Stimulated activated CD8-positive, alpha-beta memory T cell treated with anti-CD3 and anti-CD28 coated beads, Interleukin-4, amount 100 ng/mL, for 4 hours (primary cell): ENCODE measurements at places on chromosomes 4 and X.

- DNase-seq, result no peak
These were observed 267.3 kb downstream of the DCTD start for GRCh38 chr4:182649698-182650477.

DNA sequence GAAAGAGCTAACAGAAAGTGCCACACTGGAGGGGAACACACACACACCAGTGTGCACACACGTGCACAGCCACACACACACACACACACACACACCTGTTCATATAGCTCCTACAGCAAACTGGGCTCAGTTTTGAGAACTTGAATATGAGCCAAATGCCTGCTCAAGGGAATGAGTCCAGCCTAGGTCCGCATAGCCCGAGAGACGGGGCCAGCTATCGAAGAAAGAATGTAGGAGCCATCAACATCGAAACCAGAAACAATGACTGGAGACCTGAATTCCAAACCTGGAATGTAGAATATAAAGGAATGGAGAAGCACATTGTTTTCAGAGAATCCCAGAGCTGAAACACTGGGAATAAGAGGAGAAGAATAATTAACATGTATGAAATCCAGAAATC lies 37.6 kb upstream of the ERVMER34-1 start:
- DNase-seq, result no peak

DNA sequence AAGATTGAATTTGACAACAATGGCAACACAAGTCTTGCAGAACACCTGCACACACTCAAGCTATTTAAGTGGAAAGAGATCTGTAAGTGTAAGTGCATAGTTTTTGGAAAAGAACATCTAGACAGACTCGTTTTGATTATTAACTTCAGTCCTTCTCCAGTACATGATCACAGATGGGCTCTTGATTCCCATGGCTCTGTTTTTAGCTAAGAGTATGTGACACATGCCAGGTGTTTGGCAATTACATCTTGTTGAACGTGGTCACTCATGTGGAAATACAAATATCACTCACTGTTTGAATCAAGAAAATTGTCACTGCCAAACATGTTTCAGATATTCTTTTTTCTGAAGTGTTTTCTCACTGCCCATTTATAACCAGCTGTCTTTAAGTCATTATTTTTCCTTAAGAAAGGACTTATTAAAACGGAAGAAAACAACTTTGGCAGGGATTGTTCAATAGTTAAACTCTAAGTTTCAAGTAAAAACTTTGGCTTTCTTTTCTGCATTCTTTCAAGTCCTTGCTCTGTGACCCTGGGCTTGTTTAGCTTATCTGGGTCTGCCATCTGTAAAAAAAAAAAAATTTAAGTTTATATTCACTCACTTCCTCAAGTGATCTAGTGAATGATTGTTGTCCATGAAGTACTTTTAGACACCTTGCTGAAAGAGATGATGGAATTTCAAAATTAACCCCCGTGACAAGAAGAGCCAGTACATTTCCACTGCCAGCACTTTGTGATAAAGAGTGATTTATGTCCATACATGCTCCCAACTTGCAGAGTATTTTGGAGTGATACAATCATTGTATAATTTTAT lies 125.4 kb downstream of the ATXN3L start:
- no peak for DNase-seq

- DNase-seq, result no peak
These were observed 238.0 kb downstream of the TMA16 start for GRCh38 chr4:163732473-163732872.

DNA sequence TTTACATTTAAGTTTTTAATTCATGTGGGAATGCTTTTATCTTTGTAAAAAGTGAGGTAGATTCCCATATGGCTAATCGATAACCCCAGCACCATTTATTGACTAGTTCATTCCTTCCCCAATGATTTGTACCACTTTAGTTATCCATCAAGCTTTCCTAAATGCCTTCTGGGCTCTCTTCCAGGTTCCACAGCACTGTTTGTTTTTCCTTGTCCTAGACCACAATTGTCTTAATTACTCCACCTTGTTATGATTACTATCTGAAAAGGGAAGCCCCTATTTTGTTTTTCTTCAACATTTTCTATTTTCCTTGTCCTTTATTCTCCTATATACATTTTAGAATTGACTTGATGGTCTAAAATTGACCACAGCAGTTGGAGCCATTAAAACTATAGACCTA lies 48.5 kb upstream of the GPRIN3 start:
- DNase-seq, result no peak

GRCh38 chr4:36140421-36140820 lies 103.9 kb downstream of the ARAP2 start:
- DNase-seq, result no peak

DNA sequence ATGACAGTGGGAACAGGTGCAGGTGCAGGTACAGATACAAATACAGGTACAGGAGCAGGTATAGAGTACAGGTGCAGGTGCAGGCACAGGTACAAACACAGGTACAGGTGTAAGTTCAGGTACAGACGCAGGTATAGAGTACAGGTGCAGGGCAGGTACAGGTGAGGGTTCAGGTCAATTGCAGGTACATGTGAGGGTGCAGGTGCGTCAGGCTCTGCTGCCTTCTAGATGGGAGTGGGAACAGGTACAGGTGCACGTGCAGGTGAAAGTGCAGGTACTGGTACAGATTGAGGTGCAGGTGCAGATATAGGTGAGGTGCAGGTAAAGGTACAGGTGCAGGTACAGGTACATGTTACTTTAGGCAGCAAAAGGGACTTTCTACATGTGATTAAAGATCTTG lies 85.7 kb downstream of the CRLF2 start:
- no peak for DNase-seq

DNA sequence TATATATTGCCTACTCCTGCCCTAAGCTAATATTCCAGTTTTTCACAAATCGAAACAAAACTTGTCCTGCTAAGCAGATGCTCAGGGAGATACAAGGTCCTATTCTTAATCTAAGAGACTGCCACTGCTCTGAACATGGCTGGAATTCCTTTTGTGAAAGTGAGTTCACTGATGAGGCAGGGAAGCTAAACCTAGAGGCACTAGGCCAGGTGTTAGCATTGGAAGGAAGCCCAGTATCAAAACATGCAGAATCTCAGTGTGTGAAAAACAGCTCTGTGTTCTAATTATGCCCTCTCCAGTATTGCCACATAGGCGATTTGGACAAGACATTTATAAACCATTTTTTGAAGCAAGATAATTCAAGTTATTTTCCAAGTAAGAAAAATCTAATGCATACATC lies 47.6 kb downstream of the ABCG2 start:
- no peak for DNase-seq

- no peak for DNase-seq
These were observed 159.6 kb upstream of the CTSO start for GRCh38 chr4:156113138-156113765.

DNA sequence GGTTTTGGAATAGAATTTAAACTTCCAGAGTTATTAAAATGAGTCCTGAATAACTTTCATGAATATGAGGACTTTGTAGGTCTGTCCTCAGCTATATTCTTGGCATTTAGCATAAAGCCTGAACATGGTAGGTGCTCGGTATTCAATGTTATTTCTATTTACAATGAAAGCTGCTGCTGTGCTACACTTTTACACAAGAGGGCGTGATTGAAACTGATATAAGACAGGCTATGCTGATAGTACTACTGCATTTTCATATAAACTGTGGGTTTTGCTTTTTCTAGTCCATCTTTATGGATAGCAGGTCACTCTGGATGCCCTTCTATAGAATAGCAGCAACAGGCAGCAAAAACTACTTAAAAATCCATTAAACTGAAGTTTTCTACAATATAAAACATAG lies 12.3 kb upstream of the GNPDA2 start:
- DNase-seq, result no peak

DNA sequence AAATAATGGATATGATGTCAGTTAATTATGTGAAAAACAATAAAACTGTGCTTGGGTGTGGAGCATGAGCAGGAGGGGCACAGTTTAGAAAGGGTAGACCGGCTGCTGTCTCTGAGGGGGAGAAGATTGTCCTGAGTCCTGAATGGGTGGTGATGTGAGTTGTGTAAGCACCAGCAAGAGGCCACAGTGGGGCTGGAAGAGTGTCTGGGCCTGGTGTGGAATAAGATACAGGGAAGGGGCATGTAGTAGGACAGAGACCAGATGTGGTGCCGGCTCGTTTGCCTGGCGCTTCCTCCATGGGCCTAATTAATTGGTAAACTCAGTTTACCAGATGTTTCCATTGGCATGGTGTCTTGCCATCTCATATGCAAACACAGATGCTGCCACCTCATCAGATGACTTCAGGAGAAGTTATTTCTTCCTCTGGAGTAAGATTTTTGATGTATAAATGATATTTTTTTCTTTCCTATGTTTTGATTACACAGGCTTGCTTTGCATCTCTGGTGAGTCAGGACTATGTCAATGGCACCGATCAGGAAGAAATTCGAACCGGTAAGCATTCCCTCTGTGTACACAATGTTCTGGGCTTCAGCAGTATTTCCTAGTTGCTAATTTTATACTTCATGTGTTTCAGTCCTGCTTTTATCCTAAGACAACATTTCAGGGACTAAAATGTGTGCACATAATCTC lies 5.1 kb downstream of the MED28 start:
- no peak for DNase-seq

DNA sequence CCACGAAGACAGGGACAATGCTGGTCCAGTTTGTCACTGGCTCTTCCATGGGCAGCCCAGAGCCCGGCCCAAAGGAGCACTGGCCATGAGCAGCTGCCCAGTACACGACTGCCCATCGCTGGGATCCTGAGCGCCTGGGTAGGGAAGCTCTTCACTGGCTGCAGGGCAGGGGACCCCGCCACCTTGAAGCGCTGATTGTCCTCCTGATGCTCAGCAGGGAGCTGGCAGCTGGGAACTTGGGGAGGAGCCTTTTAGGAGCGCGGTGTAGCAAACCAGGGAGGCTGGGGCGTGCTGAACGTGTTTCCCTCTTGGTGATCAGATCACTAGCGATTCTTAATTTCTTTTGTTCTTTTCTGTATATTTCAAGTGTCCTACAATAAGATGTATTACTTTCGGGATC lies 1.8 kb downstream of the L1CAM start:
- no peak for DNase-seq

- no peak for DNase-seq
These were observed 95.4 kb downstream of the NFKB1 start for GRCh38 chr4:102596532-102596931.

DNA sequence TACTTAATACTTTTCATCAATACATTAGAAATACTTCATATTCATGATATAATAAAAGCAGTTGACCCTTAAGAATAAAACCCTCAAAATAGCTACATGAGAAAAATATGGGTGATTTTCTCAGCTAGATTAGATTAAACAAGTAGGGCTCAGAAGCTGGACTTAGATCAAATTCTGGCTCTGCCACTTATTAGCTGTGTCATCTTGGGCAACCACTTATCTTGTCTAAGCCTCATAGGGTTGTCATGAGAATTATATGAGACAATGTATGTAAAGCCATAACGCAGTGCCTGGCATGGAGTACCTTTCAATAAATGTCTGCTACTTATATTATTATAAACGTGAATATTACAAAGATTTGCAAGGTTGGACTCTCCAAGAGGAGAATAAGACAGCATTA lies 84.3 kb upstream of the PGRMC2 start:
- no peak for DNase-seq

DNA sequence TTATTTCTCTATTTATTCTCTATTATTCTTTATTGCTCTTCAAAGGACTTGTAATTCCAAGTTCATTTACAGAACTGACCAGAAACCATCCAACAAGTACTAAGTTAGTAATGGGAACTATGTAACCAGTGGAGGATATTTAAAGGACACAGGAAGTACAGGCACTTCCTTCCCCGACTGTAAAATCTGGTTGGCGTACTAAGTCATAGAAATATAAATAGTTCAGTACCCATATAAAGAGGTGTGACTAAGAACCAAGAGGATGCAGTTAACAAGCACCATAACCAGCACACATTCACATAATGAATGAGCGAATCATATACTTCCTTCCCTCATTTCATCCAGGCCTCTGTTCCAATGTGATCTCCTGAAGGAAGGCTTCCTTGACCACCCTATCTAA lies 3.6 kb upstream of the EIF4E start:
- DNase-seq, result no peak

DNA sequence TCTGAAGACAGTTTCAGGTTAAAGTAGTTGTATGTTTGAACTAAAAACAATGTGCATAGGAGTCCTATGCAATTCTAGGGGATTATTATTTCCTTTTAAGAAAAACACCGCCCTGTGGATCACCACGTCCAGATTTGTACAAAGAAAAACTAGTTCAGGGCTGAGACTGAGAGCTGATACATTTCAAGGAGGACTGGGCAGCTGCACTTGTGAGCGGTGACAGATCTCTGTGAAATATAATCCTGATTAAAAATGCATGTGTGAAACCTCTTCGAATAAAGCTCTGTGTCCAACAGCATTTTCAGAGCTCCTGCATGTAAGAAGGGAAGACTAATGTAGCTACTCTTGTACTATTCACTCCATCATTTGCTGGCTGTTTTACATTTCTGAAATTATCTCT lies 365.8 kb upstream of the PITX2 start:
- no peak for DNase-seq

DNA sequence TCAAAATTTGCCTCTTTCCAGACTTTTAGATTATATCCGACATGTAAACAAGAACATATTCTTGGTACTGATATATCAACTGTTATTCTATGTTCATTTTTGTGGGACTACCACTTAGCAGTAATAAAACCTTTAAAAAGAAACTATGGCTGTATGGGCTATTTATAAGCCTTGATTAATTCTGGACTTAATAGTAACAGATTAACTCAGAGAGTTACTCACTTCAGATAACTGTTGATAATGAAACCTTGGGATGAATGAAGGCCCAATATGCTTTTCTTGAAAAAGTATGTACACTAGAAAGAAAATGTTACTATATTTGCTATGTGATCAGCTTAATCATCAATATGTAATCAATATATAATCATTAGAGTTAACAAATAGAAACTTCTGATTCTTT lies 595.9 kb upstream of the BOD1L1 start:
- DNase-seq, result no peak

- DNase-seq, result no peak
These were observed 61.3 kb upstream of the SCOC start for GRCh38 chr4:140312100-140312499.

DNA sequence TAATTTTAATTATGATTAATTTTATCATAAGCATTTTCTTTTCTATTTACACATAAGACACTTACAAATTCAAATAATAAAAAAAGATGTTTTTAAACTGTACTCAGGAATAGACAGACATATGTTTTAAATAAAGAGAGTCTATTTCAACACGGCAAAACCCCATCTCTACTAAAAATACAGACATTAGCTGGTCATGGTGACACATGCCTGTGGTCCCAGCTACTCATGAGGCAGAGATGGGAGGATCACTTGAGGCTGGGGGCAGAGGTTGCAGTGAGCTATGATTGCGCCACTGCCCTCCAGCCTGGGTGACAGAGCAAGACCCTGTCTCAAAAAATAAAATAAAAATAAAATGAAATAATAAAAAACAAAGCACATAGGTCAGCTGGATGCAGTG lies 14.8 kb downstream of the FAM9B start:
- DNase-seq, result no peak

DNA sequence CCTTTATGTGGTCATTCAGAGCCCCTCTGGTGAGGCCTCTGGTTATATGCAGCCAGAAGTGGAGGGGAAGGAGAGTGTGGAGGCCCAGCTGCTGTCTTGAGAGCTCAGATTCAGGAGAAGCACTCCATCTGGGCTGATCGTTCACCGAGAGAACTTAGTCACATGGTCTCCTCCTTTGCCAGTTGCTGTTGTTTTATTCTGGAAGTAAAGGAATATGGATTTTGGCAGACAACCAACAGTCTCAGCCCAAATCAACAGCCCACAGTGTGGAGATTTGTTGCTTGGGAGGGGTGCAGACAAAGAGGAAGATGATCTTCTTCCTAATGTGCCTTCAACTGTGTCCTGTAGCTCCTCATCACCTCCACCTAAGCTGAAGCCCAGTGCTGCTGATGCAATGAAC lies 355.4 kb downstream of the ANK2 start:
- DNase-seq, result no peak

GRCh38 chrX:40411340-40412111 lies 169.2 kb upstream of the ATP6AP2 start:
- DNase-seq, result no peak
